ENCODE measurements at places on chromosomes 1 and 21.
A peak's percentile ranks its signal among the peaks of the same experiment; 100 is the strongest.

DNA sequence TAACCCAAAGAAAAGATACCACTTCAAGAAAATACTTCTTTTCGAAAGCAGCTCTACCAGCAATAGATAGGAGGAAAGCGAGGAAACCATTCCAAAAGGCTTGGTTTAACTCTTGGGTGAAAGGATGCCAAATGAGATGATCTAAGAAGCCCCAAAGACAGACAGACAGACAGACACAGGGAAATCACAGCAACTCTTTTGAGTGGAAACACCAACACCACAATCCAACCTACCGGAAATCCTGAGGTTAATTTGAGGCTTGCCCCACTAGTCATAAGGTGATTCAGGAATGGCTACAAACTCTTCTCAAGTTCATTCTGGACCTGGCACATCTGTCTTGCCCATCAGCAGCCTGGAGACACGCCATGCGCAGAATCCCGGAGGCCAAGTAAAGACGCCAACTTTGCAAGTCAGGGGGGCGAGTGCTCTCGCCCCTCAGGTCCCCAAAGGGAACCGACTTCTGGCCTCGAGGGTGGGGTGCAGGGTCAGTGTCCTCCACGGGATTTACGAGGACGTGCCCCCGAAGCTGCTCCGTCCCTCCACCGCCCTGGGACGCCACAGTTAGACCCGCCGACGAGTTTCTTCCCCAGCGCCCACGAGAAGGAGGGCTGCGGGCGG is 778 bp downstream of the EVI5 start:
- peak; percentile 77 for DNase-seq

DNA sequence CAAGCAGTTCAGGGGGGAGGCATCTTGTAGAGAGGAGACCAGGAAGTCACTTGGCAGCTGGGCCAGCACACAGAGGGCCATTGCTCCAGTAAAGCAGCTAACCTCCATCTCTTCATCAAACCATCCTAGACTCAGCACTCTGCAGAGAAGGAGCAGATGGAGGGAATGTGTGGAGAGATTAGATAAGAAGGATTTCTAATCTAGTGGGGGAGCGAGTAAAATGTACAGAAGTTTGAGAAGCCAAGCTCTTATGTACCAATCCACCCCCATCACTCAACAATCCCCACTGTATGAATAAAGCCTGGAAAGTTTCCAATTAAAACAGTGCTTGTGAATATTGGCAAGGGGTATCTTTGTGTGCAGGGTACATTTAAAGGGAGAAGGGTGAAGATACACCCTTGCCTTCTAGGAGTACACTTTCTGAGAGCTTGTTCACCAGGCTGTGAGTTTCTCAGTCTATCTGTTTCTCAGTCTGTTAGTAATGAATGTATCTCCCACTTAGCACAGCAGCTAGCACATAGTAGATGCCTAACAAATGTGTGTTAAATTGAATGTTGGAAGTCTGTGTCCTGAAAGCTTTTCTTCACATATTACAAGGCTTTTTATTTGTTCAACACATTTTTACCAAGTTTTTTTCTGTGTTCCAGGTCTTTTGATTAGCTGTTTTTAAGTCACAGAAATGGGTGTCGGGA is 142.7 kb upstream of the UBE2U start:
- no peak for DNase-seq

- no peak for DNase-seq
Observed at GRCh38 chr1:177648731-177649265, 321.1 kb downstream of the SEC16B start.

GRCh38 chr1:54323324-54323739 is 82.9 kb downstream of the SSBP3 start:
- DNase-seq: no peak

- no peak for DNase-seq
Observed at GRCh38 chr1:192811594-192812239, 2.9 kb downstream of the RGS2 start.

DNA sequence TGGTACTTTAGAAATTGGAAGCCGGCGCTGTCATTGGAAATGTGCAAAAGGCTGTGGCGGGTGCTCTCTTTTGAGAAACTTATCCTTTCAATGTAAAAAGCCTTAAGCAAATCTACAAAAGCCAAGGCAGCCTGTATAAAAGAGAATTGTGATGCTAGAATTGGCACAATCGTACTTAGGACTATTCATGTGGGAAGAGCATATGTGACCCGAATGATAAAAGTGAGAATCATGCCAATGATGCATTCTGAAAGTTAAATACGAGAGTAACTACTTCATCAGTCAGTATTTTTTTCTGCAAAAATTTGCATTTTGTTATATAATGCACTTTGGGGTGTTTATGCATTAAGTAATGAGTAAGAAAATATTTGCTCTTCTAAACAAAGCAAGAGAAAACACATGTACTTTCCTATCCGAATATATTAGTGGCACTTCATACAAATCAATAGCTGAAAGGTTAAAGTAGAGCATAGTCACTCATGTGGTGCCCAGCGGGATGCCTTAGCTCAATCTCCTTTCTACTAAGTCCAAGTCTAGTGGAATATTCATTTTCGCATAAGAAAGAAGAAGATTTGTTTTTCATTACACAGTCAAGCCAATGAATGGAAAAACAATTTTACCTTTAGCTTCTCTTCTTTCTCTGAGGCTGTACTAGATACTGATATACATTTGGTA is 1256.6 kb upstream of the B3GALT2 start:
- no peak for DNase-seq

- no peak for DNase-seq
Observed at GRCh38 chr1:4696161-4696745, 41.8 kb downstream of the AJAP1 start.

DNA sequence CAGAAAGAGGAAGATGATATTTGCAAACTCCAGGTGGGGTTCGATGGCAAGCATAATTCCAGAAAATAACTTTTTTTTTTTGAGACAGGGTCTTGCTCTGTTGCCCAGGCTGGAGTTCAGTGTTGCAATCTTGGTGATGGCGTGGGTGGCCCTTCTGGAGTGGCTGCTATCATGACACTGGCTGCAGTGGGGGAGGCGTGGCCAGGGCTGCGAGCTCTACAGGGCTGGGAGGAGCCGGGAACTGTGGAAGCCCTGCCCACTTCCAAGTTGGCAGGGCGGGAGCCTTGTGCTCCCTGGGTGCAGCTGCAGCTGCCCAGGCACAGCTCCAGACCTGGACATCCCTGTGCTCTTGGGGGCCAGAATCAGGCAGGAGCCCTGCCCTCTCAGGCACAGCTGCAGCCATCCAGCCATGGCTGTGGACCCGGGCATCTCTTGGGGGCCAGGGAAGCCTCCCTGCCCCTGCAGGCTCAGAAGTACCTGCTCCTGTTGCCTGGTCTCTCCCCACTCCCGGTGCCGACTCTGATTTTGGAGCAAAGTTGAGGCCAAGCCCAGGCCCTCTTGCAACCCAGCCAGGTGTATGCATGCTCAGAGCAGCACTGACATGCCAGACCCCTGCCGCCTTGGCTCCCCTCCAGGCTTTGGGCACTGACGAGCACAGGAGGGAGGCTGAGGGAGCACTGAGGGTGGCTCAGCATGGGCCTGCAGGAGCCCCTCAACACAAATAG is 7.2 kb upstream of the BCL10 start:
- no peak for DNase-seq

- DNase-seq: no peak
Observed at GRCh38 chr1:12150456-12151200, 16.2 kb upstream of the TNFRSF1B start.

GRCh38 chr21:41361786-41362604 is at the start of gene MX2:
Gene MX2 (plus strand): TSS chr21:41362027. CDS start chr21:41376907, 14,880 bp downstream.
- peak; percentile 33 for DNase-seq

GRCh38 chr1:46448109-46448911 is 41.3 kb upstream of the DMBX1 start:
- DNase-seq: peak; percentile 72

DNA sequence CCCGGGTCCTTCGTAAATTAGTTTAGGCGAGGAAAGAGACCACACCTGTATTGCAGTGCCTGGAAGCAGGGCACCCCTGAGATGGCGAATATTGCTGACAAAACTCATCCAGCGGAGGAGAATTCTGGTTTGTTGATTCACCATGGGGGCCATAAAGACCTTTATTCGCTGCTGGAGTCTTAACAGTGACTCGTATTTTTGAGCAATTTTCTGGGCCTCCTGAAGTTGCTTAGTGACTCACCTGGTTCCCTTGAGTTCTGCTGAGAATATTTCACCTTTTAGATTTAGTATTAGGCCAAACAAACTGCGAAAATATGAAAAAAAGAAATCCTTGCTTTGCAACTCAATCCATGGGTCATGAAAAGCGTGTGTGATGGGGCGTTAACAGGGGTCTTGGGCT is 20.6 kb upstream of the H6PD start:
- DNase-seq: no peak

DNA sequence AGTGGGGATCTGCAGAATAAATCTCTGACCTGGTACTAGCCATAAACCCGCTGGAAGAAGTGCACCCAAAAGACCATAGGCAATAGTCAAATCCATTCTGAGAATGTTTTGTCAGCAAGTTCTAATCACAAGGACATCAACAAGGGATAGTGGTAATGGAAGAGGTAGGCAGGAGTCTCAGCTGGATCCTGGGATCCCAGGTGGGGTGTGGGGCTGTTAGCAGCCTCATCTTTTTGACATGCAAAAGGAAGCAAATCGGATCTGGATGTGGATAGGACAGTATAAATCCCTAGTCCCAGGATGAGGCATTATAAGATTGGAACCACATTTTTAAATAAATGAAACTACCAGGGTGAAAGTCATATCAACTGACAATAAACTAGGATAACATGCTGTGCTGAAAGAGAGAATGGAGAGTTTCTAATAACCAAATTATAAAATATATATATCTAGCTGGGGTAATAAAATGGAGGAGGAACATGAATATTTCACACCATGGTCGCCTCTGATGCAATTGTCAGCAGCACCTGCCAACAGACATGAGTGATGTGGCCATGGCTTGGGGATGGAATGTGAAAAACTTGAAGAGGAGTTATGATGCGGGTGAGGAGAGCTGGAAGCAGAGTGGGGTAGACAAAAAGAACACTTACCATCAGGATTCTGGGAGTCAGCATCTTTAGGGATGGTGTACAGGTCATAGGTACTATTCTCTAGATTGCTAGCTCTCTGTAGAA is 23.7 kb upstream of the PEX19 start:
- no peak for DNase-seq
